Anterior cingulate cortex (tissue), 58 donors: ENCODE measurements at places on chromosomes 2 and 18.
A peak's percentile ranks its signal among the peaks of the same experiment; 100 is the strongest.

DNA sequence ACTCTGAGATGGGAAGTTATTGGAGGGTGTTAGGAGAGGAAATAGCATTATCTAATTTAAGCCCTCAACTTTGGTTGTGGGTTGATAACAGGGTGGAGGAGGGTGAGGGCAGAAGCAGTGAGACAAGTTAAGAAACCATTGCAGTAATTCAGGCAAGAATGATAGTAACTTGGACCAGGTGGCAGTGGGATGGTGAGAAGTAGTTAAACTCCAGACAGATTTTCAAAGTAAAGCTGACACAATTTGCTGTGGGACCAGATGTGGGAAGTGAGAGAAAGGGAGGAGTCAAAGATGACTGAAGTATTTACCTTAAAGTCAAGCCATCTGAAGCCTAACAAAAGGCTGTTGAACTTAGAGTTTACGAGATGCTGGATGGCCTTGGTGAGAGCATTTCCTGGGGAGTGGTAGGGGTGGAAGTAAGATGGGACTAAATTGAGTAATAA lies 163.2 kb upstream of the KLF7 start:
- no peak for DNase-seq

DNA sequence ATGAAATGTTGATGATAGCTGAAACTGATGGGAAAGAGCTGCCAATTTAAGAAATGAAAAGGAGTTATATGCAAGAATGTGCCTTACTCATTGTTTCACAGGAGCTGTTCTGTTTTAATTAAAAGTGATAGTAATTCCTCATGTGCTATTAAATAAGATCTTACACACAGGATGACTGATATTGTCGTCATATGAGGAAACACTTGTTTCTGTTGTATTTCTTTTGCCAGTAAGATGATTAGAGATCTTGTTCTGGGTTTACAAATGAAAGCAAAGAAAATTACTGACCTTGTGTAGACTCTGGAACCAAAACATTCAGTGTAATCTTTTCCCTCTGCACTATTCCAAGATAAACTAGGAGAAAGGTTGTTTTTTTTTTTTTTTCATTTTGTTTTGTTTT lies 123.6 kb downstream of the MAP3K20 start:
- no peak for DNase-seq

DNA sequence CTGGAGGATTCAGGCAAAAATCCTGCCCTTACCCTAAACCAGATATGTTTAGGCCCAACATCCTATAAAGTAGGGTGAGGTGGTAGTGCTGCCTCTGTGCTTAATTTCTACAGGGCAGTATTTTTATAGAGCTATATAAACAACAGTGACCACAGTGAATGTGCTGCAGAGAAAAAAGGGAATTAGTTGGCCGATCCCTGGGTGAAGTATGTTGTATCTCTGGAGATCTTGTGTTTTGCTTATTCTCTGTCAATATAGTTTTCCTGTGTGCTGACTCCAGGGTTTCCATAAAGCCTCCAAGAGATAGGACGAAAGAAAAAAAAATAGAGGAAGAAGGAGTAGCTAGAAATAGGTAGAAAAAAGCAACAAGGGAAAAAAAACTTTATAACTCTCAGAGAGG lies 88.9 kb upstream of the THOC1 start:
- DNase-seq = no peak

DNA sequence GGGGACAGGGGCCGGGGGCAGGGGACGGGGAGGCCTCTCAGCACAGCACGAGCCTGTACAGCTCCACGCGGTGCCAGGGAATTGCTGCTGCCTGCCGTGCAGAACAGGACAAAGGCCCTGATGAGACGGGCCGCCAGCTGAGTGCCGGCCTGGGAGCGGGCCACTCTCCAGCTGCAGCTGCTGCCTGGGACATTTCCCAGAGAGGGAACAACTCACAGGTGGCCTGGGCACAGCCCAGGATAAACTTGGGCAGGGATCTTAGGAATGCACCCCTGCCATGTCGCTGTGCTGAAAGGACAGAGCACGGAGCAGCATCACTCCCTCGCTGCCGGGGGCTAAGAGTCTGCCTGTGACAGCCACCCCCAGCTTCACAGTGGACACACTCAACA lies 38.8 kb downstream of the CENPO start:
- DNase-seq = peak; percentile 84

GRCh38 chr2:145740302-145740701 lies 1220.4 kb upstream of the ZEB2 start:
- no peak for DNase-seq

GRCh38 chr2:235658351-235659174 lies 164.7 kb downstream of the AGAP1 start:
- DNase-seq = no peak

- DNase-seq = no peak
Measured at GRCh38 chr2:30161929-30162706, 15.3 kb downstream of the YPEL5 start.

- no peak for DNase-seq
Measured at GRCh38 chr2:40797120-40797519, 345.2 kb upstream of the SLC8A1 start.

- no peak for DNase-seq
Measured at GRCh38 chr2:71453404-71454220, at the start of gene DYSF. TSS of gene DYSF (plus strand) at chr2:71453561.
